ENCODE measurements at places on chromosomes 2 and 18.

GRCh38 chr18:39746201-39746600 lies 2180.6 kb upstream of the CELF4 start:
- DNase-seq, result no peak
- H3K36me3 ChIP-seq, result no peaks in the 10 kb centered on the region
- H3K4me1 ChIP-seq, result no peaks in the 10 kb centered on the region
- no peak overlapping the region for H3K4me3 ChIP-seq

- no peaks in the 10 kb centered on the region for H3K27me3 ChIP-seq
- H3K4me1 ChIP-seq, result peaks cover 2% of the 10 kb centered on the region
- no peak overlapping the region for H3K4me3 ChIP-seq
- H3K27ac ChIP-seq, result no peak overlapping the region
- DNase-seq, result no peak
- H3K36me3 ChIP-seq, result no peaks in the 10 kb centered on the region
Observed at GRCh38 chr2:24508878-24509277, 17.8 kb downstream of the NCOA1 start.

DNA sequence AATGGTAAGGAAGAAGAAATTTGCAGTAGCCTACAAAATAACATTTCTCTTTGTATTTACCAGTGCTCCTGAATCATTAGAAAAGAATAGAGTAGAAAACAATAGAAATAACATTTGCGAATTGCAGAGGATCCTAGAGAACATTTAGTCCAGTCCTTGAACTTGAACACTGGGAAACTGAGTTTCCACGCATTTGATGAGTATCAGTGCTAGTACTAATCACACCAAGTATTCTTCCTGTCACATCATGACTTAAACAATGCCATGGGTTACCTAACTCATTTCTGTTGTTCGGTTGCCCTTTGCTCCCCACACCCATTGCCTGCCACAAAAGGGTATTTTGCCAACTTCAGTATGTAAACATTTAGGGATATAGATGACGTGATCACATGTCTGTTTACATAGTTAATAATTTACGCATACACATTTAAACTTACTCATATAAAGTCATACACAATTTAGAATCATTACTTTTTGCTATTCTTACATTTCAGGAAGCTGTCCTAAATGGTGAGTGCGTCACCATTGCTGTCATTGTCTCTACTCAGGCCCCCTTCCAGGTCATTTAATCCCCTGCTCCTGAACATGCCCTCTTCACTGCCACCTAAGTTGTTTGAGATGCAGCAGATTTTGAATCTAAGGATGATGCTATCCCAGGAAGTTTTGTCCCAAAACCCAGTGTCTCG lies 42.3 kb downstream of the CRIM1 start:
- no peaks in the 10 kb centered on the region for H3K27me3 ChIP-seq
- DNase-seq, result no peak
- no peak overlapping the region for H3K4me3 ChIP-seq
- H3K36me3 ChIP-seq, result peaks cover 9% of the 10 kb centered on the region
- no peak overlapping the region for H3K27ac ChIP-seq

DNA sequence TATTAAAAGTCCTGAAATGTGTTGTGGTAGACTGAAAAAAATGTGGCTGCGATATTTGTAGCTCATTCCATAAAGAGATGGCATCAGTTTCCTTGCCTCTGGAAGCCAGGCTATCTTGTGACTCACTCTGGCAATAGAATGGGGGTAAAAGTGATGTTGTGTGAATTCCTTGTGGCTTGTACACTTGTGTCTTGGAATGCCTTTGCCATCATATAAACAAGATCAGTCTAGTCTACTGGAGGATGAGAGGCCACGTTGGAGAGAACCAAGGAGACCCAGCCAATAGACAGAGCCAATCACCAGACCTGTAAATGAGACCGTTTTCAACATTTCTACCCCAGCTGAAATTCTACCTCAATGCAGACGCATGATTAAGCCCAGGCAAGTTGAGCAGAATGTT lies 254.1 kb downstream of the TRIB2 start:
- H3K27me3 ChIP-seq, result no peaks in the 10 kb centered on the region
- H3K36me3 ChIP-seq, result no peaks in the 10 kb centered on the region
- H3K4me1 ChIP-seq, result no peaks in the 10 kb centered on the region
- no peak overlapping the region for H3K4me3 ChIP-seq
- DNase-seq, result no peak

GRCh38 chr18:9732031-9732430 lies 23.9 kb downstream of the RAB31 start:
- no peaks in the 10 kb centered on the region for H3K36me3 ChIP-seq
- H3K27me3 ChIP-seq, result no peaks in the 10 kb centered on the region
- H3K27ac ChIP-seq, result no peak overlapping the region
- H3K4me1 ChIP-seq, result no peaks in the 10 kb centered on the region
- no peak for DNase-seq
